ENCODE measurements at places on chromosomes 1 and 21. TPM values are rescaled to one million over a fixed set of nuclear protein-coding genes. Genes with fewer than 3 reads are reported as not detected.

The GDAP2 gene
- total RNA-seq = 36.1 TPM

The OLIG2 gene
- total RNA-seq = not detected

The ADGRL4 gene
- total RNA-seq = 21.2 TPM

The CA6 gene
- total RNA-seq = not detected

The ATAD3A gene
- total RNA-seq = 14.9 TPM

The FOXD2 gene
- total RNA-seq = not detected

The RSPH1 gene
- total RNA-seq = 2.3 TPM

The EVA1B gene
- total RNA-seq = 118 TPM

The BMP8B gene
- total RNA-seq = 0.59 TPM

The CNIH3 gene
- total RNA-seq = 5.2 TPM

Data from breast epithelium (tissue), 4 donors.